ENCODE measurements at places on chromosomes 5 and 9. TPM values are rescaled to one million over a fixed set of nuclear protein-coding genes. Genes with fewer than 3 reads are reported as not detected.

The IFNA6 gene
- not detected for total RNA-seq

The CDKN2B-AS1 gene
- total RNA-seq: not detected

The EEIG1 gene
- 21.4 TPM for total RNA-seq

The TRIM36 gene
- total RNA-seq: 18.9 TPM

The RANBP6 gene
- 39.3 TPM for total RNA-seq

The LCNL1 gene
- total RNA-seq: 0.26 TPM

The LRRTM2 gene
- not detected for total RNA-seq

The CAMLG gene
- 45.5 TPM for total RNA-seq

The OSMR gene
- total RNA-seq: 27.9 TPM

The AUH gene
- 14.1 TPM for total RNA-seq

The ELOVL7 gene
- total RNA-seq: 8.2 TPM

The GABBR2 gene
- total RNA-seq: 0.69 TPM

The TAF11L10 gene
- not detected for total RNA-seq

The CCL27 gene
- total RNA-seq: not detected

The OR1J2 gene
- not detected for total RNA-seq

The FAM221B gene
- total RNA-seq: not detected

The CCDC171 gene
- 4.5 TPM for total RNA-seq

The SWI5 gene
- total RNA-seq: 118 TPM

The ADAMTSL1 gene
- total RNA-seq: 5.3 TPM

The IL7R gene
- total RNA-seq: 114 TPM

The TRIM41 gene
- total RNA-seq: 18.2 TPM

The TMEM174 gene
- not detected for total RNA-seq

The HMMR gene
- total RNA-seq: 87.2 TPM

The CRHBP gene
- not detected for total RNA-seq

The PTBP3 gene
- 24.4 TPM for total RNA-seq

The MBLAC2 gene
- total RNA-seq: 6.0 TPM

The PCDHA10 gene
- total RNA-seq: 0.02 TPM

The GPR21 gene
- not detected for total RNA-seq

The CAPSL gene
- total RNA-seq: 5.1 TPM

The TPPP gene
- total RNA-seq: 0.05 TPM

The GRM6 gene
- not detected for total RNA-seq

The PHF24 gene
- total RNA-seq: 0.05 TPM

The WDR38 gene
- total RNA-seq: not detected

The OR1L1 gene
- not detected for total RNA-seq

Measured in A172 (cell line).